ENCODE measurements at places on chromosomes 6 and 20.

DNA sequence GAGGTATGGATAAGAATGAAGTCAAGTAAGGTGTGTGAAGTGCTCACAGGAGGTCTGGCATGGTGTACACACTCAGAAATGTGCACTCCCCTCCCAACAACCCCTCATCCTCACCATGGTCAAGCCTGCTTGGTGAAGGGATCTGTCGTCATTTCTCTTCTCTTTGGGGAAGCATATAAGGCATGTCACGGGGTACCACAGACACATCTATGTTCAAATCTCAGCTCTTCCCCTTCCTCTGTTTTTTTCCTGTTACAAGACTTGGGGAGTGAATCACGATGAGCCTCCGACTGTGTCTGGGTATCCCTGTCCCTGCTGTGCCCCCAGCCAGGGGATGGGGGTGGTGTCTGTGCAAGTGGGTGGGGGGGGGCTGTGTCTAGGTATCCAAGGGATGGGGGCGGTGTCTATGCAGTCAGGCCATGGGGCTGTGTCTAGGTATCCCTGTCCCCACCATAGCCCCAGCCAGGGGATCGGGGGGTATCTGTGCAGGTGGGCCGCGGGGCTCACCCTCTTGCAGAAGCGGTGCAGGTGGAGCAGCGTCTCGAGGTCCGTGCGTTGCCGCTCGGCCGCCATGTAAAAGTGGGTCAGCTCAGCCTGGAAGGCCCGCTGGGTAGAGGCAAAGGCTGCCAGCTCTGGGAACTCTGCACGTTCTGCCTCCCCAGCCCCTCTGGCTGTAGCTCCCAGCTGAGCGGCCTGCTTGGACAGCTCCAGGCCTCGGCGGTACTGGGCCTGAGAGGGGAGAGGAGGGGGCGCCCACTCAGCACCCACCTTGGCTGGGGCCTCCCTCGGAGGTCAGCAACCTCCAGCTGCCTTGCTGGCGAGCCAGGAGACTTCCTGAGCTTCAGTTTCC, 43.6 kb downstream of the KIAA1755 start:
- DNase-seq, result no peak

DNA sequence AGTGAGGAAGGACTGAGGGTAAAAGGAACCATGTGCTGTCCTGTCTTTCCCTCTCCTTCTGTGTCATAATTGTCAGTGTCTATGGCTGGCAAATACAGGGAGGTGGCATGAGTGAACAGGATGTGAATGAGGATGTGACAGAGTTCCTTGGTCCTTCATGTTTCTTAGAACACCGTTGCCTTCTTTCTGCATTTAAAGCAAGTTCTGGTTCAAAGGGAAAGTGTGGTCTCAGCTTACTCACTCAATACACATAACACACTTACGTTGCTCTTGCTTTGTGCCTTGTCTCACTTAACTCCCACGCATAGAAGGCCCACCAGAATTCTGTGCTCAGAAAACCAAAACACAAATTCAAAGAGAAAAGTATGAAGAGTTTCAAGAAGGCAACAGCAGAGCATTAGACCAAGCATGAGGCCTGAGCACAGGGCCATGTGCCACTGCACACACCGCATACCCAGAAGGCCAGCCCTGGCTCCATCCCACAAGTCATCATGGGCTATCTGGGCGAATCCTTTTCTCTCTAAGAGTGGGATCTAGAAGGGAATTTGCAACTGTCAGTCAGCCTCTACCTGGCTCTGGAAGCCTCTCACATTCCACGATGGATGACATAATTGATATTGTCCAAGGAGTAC, 38.9 kb upstream of the SAYSD1 start:
- no peak for DNase-seq

DNA sequence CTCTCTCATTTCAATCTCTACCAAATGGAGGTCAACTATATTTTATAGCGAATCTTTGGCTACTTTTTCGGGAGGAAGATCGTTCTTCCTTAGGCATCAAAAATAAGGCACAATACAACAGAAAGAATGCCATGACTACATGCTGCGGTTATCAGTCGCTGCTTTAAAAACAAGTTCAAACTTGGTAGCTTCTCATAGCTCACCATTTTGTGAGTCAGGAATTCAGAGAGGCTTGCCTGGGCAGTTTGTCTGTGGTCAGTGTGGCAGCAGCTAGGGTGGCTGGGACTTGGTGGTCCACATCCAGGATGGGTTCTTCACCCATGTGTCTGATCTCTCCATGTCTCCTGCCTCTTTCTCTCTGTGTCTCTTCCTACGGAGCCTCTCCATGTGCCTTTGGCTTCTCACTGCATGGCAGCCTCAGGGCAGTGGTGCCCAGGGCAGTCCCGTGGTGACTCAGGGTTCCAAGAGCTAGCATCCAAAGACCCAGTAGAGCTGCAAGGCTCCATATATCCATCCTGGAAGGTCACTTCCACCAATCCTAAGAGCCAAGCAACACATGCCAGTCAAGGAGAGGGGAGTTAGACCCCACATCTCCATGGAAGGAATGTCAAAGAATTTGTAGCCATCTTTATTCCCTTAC, 10.4 kb downstream of the SCML4 start:
- no peak for DNase-seq

DNA sequence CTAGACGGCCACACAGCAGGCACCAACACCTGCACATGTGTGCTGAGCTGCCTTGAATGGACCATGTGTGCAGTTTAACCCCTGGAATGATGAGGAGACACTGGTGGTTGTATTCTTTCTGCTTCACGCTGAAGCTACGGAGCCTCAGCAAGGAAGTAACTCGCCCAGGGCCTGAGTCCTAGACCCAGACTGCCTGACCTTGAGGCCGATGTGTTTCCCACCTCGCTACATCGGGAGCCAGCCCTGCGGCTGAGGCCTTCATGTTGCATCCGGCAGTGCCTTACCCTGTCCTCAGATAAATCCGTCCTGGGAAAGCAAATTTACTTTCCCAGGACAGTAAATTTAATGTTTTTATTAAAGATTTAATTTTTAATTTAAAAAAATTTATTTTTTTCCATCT, 110.0 kb upstream of the MTHFD1L start:
- DNase-seq, result no peak

DNA sequence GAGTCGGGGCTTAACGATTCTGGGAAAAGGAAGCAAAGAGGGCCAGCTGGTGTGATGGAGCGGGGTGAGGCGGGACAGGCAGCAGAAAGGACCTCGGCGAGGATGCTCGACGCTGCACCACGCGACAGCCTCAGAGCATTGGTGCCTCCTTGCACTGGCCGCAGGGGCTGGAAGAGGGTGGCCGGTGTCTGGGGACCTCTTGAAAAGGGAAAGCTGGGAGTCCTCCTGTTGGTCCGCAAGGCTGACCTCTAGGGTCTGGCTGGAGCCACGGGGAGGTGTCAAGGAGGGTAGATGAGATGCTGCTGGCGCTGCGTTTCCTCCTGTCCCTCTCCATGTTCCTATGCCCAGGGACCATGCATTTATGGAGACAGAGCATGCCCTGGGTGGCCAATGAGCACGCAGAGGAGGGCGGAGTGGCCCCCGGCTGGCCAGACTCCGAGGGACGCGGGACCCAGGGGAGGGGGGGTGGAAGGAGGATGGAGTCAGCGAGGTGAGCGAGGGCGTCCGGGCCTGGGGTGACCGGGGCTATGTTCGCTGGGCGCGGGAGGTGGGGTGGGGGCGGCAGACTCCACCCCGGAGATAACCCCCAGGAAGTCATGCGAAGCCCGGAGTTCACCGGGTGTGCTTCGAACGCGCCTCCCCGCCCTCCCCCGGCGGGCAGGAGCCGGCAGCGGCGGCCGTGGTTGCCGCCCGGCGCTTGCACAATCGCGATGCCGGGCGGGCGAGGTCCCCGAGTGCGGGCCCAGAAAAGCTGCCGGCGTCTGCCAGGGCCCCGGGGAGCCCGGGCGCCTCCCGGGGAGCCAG, at the start of gene CYP24A1:
Gene CYP24A1, minus strand, starts transcription at position 334 of the 804 bp plus-strand sequence. CDS start 407 bp downstream, outside the sequence.
- no peak for DNase-seq

- DNase-seq, result peak; percentile 87
These were observed 27.4 kb downstream of the BTBD9 start for GRCh38 chr6:38612143-38612965.

- no peak for DNase-seq
These were observed 372.2 kb downstream of the CDH26 start for GRCh38 chr20:60330461-60330860.

DNA sequence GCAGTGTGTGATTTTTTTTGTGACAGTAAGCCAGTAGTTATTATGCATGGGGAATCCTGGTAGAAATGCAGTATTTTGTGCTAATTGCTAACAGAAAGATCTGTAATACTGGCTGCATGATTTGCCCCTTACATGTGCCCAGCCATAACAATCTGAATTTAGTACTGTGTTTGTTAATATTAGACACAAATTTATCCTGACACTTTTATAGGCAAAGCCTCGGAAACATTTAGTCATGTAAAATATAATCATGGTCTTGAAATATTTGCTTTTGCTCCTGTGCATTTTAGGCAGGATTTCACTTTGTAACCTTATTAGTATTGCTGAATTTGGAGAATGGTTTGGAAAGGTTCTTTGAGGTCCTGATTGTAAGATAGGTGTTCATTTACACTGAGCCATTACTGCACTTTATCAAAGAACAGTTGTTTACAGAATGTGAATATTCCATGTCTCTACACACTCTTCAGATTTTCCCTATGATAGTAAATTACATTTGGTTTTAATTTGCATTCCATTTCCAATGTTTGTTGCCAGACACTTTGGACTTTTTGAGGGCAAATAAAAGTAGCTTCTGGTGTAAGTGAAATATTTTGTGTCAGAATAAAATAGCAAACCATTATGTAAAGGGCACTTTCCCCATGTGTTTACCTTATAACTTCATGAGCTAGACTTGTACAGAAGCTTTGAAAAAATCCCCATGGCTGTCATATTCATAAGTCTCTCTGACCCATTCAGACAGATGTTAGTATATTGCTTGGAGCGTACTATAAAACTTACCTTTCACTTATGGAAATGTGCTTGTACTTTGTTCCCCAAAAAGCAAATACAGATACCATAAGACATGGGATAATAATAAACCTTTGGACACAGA, 349.9 kb downstream of the ARHGAP18 start:
- DNase-seq, result no peak

DNA sequence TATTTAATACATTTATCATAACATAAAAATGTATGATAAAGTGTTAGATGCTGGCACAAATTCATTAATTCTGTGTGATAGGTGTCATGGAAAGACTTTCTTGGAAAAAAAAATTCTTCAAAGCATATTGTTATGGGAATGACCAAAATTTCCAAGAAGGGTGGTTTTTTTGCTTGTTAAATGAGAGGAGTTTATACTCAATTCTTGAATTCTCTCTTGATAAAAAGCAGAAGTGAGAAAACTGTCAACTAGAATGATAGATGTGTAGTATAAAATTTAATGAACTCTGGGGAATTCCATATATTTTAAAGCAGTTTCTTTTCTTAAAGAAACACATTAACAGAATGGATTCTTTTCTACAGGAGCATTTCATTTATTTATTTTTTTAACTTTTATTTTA, 62.0 kb upstream of the SNAP91 start:
- no peak for DNase-seq

DNA sequence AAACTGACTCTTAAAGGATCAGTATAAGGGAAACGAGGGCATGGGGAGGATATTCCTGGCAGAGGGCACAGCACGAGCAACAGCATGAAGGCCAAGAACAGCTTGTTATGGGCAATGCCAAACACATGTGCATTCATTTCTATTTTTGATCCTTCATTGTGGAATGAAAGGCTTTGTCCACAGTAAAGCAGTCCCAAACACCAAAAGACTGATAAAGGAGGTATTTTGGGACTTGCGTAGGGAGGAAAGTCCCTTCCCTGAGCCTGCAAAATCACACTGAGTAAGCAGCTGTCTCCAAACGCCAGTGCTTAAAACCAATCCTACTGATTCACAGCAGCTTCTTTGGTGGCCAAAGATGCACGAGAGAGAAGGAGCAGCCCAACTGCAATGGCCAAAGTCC, 138.2 kb downstream of the UNC5CL start:
- DNase-seq, result peak; percentile 26

GRCh38 chr20:31721408-31722256, 1.0 kb downstream of the BCL2L1 start:
- DNase-seq, result no peak

GRCh38 chr20:10673842-10674683, at the start of gene JAG1:
JAG1 (minus strand) TSS chr20:10673999; CDS start chr20:10673530, 469 bp downstream.
- peak; percentile 94 for DNase-seq

DNA sequence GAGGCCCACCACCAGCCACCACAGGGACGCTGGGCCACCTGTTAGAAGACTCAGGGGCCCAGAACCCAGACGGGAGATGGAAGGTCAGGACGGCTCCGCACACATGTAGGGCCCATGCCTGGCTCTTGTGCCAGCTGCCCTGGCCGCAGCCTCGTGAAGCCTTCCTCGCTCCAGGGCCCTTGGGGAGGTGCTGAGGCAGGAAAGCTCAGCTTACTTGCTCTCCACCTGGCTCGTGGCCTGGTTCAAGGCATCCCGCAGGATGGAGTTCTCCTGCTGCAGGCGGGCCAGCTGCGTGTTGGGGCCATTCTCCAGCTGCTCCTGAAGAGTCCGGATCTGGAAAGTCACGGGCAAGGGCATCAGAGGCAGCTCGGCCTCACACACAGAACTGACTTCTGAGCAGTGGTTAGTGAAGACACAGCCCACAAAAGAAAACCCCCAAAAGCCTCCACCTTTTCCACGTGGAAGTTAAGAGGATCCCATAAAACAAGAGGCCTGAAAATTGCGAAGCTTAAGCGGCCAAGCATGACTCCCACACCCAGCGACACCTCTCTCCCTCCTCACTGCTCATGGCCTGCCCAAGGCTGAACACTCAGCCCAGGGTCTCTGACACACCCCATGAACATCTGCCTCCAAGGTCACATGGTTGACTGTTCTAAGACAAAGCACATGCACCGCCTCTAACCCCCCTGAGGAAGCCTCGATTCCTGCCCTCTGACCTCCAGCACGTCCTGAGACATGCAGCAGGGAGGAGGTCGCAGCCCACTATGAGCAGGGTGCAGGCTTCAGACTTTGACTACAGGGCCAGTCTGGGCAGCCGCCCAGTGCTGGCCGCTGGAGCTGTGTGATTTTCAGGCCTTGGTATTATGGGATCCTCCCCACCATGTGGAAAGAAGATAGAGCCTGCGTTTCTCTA, 46.5 kb downstream of the RRBP1 start:
- DNase-seq, result peak; percentile 64

- no peak for DNase-seq
These were observed 152.2 kb downstream of the SLC16A10 start for GRCh38 chr6:111239461-111239860.

DNA sequence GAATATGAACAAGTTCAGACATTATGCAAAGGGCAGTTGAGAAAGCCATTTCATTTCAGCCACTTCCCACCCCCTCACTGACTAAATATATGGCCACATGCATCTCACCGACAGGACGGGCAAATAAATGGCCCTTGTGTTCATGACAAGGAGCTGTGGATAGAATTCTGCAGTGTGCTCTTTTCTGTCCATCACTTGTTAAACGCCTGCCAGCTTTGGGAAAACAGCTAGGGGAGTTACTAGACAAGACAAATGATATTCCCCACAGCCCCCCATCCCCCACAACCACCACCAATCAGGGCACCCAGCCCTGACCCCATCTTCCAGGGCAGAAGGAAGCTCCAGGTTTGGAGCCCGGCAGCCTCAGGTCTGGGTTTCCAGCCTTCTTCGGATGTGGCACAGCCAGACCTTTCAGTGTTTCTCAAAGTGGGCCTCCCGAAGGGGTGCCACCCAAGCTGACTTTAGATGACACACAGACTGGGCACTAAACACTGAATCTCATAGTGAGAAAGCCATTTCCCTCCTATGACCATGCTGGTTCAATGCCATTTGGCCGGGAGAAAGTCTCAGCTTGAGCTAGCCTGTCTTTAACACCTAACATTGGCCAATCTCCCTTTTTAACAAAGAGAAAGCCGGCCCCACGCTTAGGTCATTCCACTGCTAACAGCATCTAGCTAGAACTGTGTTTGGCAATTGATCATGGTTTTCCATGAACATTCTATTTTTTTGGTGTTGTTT, 4.0 kb upstream of the RIPOR3 start:
- peak; percentile 74 for DNase-seq
